HepG2 (cell line): ENCODE measurements at places on chromosomes 5 and 9.

DNA sequence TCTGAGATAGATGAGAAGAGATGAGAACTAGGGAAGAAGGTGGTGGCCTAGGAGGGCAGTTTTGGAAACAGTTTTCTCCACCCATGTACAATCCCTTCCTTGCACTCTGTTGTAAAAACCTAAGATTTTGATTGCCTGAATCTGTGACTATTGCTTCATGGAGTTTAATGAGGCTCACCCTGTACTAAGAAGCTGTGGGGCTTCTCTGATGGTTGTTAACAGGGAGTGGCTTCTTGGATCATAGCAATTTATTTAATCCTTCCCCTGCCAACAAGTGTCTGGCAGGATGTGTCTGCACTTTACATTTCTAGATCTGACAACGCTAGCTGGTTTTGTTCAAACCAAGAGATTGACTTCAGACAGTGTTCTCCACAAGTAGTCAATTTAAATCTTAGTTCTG is 74.7 kb upstream of the C5orf46 start:
- no peak for DNase-seq

GRCh38 chr5:6755519-6755918 is 42.3 kb downstream of the TENT4A start:
- DNase-seq, result no peak

- no peak for DNase-seq
Measured at GRCh38 chr5:134568761-134569695, 43.6 kb downstream of the JADE2 start.

DNA sequence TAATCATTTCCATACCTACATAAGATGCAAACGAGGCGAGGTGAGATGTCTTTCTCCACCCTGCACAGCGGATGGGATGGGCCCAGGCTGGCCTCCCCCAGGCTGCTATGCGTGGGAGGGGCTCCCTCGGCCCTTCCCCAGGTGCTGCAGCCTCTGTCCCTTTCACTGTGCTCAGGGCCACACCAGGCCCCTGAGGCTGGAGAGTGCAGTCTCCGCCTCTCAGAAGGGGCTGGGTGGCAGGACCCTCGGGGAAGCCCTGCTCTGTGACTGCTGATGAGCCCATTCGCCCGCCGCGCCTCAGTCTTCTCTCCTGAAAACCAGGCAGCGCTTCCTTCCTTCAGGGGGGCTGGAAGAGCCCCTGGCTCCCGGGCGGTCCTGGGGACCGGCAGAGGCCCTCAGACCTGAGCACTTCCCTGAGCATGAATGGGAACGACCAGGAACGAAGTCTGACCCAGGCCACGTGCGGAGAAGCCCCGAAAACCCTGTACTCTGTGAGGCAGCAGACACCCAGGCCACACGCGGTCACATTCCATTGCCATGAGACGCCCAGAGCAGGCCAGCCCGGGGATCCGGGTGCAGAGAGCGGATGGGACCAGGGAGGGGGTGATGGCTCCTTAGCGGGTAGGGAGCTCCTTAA is 21.9 kb upstream of the NOTCH1 start:
- peak; percentile 56 for DNase-seq

- no peak for DNase-seq
Measured at GRCh38 chr5:133639850-133640528, 27.6 kb upstream of the FSTL4 start.

DNA sequence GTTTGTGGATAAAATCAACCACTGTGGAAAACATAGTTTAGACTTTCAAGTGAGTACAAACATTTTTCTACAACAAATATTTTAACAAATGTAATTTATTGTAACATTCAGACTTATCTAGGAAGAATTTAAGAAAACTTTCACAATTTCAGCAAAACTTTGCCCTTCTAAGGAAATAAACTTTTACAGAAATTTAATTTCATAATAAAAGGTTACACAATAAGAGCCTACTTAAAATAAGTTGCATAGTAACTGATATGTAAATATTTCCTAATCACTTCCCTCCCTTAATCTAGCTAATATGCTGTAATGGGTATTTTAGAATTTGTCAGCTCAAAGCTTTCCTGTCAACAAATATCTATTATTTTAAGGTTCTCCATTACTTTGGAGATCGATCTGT is 1899.9 kb downstream of the MAT2B start:
- DNase-seq, result no peak

DNA sequence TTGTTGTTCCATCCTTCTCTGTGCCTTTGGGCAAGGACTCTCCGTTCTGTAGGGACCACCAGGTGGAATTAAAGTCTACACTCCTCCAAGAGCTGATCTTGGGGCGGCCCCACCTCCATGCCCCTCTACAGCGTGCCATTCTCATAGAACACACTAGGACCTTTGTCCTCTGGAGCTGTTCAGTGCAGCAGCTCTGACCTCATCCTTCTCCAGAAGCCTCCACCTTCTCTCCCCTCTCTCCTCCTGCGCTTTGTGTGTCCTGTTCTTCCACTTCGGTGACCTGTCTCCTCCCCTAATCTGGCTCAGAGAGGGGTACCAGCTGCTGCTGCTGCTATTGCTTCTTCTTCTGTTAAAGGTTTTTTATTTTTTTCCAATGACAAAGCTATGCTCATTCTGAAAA is 1.8 kb upstream of the MACROH2A1 start:
- peak; percentile 58 for DNase-seq

DNA sequence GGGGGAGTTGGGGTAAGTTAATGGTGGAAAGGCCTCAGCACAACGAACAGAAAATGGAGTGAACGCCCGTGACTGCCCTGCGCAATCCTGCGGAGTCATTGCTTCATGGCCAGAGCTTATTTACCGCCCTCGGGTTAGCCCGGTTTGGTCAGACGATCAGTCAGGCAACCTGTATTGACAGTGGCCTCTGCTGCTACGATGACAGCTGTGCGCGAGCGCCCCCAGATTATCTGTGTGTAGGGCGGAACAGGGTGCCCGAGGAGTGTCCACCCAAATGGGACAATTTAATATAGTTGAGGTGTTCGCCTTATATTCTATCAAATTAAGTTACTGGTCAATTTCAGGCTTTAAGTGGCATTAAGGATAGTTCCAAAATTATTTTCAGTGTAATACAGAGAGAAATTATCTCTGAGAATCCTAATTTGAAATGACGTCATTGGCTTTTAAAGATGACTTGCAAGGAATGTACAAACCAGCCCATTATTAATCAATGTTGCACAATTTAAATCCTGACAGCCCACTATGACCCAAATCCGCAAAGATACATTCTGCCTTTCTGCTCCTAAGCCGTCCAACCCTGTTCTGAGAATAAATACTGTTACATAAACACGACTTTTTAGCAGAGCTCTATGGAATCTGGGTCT is 879 bp upstream of the UBQLN1 start:
- peak; percentile 84 for DNase-seq

DNA sequence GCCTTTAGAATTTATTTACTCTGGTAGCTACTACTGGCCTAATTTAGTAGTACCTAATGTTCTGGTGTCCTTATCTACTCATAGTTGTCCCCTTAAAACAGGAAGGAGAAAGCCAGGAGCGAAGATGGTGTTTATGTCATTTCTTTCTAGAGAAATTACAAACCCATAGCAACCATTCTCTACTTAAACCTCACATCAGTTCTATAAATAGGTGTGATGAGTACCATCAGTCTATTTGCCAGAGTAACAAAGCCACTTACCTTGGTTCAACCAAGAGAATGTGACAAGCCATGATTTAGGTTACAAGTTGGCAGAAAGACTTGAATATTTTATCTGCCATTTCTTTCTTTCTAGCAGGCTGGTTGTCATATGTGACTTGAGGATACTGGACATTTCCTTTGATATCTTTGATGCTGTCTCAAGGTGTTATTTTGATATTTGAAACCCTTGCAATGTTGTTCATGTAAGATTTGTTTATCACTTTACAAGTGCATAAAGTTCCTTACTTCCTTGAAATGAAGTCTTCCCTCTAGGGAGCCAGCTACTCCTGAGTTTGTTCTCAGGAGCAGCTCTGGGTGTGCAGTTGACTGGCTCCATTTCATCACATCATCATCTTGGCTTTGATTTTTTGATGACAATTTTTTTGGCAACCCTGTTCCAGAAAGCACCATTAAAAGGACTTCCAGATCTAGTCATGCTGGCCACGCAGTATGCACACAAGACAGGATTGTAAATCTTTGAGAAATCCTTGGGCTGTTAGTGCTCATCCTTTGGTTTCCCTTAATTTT is 286.8 kb downstream of the ARHGAP26 start:
- DNase-seq, result no peak

GRCh38 chr9:111005746-111006470 is 32.4 kb downstream of the LPAR1 start:
- DNase-seq, result no peak

- DNase-seq, result no peak
Measured at GRCh38 chr5:124669956-124670721, 76.3 kb downstream of the ZNF608 start.

DNA sequence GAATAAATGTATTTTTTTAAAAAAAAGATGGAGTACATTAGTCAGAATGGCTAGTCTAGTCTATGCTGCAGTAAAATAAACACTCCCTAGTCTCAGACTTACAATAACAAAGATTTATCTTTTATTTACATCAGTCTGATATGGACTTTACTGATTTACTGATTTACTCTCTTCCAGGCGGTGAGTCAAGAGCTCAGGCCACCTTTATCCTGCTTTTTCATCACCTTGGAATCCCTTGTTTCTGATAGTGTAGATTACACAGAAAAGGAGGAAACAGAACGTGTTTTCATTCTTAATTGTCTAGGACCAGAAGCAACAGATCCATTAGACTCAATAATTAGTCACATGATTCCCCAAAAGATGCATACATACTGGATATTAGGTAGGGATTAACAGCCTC is 290.1 kb upstream of the TRPC7 start:
- no peak for DNase-seq

DNA sequence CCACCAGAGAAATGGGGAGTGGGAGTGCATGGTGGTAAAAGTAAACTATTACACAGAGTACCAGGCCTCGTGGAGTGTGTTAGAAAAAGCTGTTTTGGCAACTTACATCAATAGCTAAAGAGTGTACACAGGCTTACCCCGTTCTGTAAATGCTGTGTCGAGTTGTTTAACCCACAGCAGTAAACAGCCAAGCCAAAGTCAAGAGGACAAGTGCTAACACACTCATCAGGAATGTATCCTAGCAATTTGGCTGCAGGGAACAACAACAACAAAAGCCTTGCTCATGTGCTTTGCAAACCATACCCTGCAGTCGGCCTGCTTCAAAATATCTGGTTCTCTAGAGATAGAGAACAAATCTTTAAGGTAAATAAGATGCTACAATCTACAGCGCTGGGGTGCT is 15.9 kb downstream of the DAP start:
- DNase-seq, result no peak

DNA sequence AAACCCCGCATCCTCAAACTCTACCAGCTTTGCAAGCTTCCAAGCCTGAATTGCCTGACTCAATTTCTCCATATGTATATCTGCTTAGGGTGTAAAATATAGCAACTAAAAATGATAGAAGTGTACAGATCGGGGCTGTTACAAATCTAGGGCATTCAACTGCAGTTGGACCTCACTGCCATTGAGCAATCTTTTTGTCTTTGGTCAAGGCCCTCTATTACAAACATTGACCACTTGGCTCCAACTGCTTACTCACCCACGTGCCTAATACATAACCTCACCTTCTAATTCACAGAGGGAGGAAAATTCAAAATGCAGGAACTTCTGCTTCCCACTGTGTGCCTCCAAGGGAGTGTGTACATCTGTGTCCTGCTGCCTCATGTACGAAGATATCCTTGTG is 10.0 kb downstream of the LRRC70 start:
- peak; percentile 58 for DNase-seq

- no peak for DNase-seq
Measured at GRCh38 chr5:132253008-132253441, 4.5 kb upstream of the PDLIM4 start.

GRCh38 chr9:76609285-76610010 is 150.5 kb downstream of the GCNT1 start:
- no peak for DNase-seq

- no peak for DNase-seq
Measured at GRCh38 chr9:101427957-101428655, 7.5 kb downstream of the ALDOB start.

GRCh38 chr5:134146651-134147518 is 29.9 kb downstream of the SKP1 start:
- no peak for DNase-seq

DNA sequence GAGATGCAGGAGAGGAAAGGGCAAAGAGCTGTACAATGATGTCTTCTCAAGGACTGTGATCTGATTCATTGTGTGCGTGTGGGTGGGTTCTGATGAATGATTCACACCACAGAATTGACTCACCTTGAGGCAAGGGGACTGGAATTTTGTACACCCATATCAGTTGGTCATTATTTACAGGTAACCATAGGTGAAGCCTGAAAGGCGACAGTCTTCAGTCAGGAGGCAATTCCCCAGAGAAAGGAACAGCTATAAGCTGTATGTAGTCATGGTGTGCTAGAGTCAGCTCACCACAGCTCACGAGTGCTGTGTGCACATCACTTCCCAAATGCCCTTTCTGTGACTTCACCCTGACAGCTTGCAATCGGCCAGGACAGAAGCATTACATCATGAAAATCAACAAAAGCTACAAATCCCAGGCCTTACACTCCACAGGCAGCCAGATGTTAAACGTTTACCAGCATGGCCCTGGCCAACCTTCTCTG is 87.6 kb upstream of the RPS23 start:
- DNase-seq, result peak; percentile 87
